ENCODE measurements at places on chromosomes 11 and 22.

GRCh38 chr11:44875037-44875436 is 75.6 kb downstream of the TP53I11 start:
- DNase-seq = no peak

GRCh38 chr11:74683941-74684481 is 47.2 kb downstream of the CHRDL2 start:
- DNase-seq = peak; percentile 20

- DNase-seq = peak; percentile 13
Observed at GRCh38 chr11:78961247-78961646, 386.6 kb upstream of the NARS2 start.

- no peak for DNase-seq
Observed at GRCh38 chr11:11332141-11332710, 20.8 kb downstream of the CSNK2A3 start.

DNA sequence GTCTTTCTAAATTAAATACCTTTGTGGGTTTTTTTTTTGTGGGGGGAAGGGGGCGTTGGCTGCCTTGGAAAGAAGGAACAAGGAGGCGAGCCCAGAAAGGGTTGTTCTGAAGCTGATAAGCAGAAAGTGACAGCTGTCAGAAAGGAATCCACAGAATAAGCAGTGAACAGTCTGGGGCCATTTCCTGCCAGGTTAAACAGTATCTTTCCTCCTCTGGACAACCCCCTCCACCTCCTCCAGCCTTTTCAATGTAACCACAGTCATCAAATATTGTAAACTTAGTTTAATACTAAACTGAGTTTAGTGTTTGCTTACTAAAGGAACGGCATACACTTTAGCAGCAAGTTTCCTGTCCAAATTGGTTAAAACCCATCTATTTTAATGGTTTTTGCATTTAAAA is 271.2 kb upstream of the SYN3 start:
- no peak for DNase-seq

GRCh38 chr11:114607753-114608459 is 12.3 kb upstream of the NXPE4 start:
- no peak for DNase-seq

GRCh38 chr11:124543145-124543544 is 309 bp downstream of the OR8B12 start:
- no peak for DNase-seq

DNA sequence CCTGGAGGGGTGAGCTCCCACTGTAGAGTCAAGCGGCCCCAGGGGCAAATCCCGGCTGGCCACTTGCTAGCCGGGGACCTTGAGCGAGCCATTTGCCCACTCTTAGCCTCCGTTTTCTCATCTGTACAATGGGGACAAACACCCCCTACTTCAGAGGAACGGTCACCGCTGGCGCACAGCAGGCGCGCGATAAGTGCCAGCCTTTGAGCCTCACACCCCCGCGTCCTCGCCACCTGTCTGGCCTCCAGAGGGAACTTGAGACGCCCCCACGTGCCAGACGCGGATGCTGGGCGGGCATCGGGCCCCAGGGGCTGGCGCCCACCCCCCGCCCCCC is 72.6 kb upstream of the TCF20 start:
- no peak for DNase-seq

GRCh38 chr11:111530091-111530490 is 10.4 kb upstream of the LAYN start:
- peak; percentile 66 for DNase-seq

- no peak for DNase-seq
Observed at GRCh38 chr22:41664490-41664889, 24.2 kb downstream of the SNU13 start.

DNA sequence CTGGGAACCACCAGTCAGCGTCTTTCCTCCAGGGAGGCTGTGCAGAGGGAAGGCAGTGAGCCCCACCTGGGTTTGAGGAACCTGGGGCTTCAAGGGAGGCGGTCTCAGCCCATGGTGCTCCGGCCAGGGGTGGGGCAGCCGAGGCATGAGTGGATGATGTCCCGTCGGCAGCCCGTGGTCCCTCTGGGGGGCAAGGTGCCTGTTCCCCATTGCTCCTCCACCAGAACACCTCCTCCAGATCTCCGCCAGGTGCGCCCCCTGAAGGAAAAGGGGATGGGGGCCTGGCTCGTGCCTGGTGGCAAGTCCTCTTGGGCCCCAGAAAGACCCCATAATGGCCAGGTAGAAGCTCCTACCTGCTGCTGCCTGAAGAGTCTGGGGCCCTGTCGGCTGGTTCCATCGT is 94.1 kb downstream of the KCNQ1 start:
- DNase-seq = no peak

DNA sequence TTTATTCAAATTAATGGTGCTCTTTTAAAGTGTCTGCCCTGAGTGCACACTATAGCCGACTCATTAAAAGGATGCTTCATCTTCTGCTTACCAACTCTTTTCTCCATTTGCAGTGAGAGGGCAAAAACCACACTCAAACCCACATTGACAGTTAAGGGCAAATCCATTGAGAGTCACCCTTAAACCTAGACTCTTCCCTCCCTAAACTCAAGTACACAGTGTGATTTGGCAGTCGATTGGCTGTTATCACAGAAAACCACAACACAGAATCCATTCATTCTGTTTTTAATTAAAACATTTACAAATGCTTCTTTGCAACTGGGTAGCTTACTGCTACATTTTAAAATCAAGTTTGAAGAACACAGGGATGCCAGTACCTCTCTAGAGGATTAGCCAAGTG is 120.0 kb downstream of the CADM1 start:
- no peak for DNase-seq

DNA sequence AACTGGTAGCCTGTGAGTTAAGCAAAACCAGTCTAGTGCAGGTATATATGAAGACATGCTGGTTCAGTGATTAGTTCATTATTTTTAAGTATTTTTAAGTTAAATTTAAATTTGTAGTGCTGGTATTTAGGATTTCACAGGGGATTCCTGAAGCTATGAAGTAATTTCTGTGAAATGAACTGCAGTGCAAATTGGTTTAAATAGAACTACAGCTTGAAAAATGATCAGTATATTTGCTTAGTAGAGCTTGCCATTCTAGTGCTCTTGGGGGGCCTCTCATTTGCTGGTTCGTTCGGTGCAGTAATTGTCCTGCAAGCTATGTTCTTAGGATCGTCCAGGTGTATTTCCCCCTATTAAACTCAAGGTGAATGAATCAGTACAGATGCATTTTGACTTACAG is 13.1 kb downstream of the REXO2 start:
- DNase-seq = no peak

DNA sequence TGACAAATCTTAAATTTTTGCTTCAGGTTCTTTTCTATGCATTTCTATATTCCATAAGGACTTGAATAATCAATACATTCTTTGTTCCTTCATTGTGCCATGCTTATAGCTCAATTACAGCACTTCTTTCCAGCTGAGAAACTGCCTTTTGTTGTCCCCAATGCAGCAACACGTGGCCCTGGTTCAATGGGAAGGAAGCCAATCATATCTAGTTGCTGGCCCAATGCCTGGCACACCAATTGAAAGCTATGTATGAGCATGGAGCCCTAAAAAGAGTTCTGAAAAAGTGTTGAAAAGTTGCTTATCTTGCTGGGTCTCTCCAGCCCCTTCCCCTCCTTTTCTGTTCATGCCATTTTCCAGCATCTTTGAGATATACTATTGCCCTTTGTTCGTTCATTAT is 448.0 kb upstream of the FAT3 start:
- no peak for DNase-seq

GRCh38 chr11:110349138-110349996 is 53.0 kb upstream of the RDX start:
- no peak for DNase-seq

- DNase-seq = peak; percentile 58
Observed at GRCh38 chr11:107898270-107898669, 30.0 kb upstream of the RAB39A start.

DNA sequence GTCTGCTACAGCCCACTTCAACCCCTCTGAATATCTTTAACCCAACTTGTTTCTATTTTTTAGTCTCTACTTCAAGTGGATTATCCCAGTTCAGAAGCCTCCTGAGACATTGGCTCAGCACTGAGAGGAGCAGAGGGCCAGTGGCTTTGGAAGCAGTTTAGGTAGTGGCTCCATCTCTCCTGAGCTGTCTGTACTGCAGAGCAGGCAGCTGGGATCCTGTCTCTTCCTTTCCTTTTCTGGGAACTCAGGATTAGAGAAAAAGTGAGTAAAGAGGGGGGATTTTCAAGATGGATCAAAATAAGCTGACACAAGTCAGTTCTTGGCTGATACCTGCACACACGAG is 512.0 kb downstream of the OPCML start:
- no peak for DNase-seq

GRCh38 chr22:36816339-36816635 is 548 bp downstream of the PVALB start:
- no peak for DNase-seq

DNA sequence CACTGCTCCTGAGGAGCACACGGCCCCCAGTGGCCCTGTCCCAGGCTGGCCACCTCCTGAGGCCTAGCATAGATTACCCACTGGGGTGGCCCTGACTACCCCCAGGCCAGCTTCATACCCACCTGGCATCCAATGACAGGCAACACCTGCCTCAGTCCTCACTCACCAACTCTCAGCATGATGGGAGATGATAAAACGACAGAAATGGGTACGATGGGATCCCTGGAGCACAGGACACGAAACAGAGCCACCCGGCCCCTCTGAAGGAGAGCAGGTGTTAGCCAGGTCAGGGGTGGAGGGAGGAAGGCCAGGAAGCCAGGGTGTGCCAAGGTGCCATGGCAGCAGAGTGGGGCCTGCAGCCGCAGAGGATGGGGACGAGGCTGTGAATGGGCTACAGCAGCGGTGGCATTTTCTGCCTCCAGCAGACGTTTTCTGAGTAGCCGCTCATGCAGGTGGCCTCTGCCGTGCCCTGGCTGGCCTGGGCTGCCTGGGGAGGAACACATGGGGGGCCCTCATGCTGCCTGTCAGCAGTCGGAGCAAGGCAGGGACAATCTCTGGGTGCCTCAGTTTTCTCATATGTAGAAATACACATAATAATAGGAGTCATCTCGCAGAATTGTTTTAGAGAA is 50.2 kb upstream of the FGF3 start:
- no peak for DNase-seq

DNA sequence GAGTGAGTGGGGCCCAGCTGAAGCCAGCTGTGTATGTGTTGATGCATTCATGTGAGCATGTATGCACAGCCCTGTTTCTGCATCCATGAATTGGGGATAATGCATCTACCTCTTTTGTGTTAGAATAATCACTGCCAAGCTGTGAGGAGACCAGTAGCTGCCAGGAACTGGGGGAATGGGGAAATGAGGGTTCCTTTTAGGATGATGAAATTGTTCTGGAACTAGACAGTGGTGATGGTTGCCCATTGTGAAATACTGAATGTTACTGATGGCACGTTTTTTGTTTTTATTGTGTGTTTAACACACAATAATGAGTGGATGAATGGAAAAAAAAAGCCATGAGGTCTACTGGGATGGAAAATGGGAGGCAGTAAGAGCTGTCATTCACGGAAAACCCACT is 45.3 kb upstream of the WNT11 start:
- DNase-seq = no peak

GRCh38 chr22:29459773-29460172 is 20.2 kb upstream of the NEFH start:
- DNase-seq = no peak

DNA sequence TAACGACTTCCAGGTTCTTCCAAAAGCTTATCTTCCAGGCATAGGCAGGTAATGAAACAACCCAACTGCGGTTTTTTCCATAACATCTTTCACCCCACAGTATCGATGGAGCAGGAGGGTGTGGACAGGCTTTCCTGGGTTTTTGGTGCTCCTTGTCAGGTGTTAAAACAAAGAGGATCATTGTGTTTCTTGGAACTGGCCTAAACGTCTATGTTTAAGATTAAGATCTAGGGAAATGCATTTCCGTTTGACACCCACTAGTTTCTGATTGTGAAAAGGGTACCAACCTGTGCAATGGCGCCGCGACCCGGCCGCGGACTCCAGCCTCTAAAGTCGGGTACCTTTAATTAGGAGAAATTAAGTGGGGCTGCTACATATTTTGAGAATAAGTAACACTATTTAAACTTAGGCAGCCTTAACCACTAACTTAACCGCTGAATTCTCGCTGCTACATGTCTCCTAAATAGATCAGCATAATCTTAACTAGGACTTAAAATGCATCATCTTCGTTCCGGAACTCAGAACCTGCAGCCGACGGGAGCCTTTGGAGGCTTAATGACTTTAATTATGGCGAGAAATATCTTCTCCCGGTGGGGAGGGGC is 31.5 kb downstream of the C22orf31 start:
- peak; percentile 50 for DNase-seq

DNA sequence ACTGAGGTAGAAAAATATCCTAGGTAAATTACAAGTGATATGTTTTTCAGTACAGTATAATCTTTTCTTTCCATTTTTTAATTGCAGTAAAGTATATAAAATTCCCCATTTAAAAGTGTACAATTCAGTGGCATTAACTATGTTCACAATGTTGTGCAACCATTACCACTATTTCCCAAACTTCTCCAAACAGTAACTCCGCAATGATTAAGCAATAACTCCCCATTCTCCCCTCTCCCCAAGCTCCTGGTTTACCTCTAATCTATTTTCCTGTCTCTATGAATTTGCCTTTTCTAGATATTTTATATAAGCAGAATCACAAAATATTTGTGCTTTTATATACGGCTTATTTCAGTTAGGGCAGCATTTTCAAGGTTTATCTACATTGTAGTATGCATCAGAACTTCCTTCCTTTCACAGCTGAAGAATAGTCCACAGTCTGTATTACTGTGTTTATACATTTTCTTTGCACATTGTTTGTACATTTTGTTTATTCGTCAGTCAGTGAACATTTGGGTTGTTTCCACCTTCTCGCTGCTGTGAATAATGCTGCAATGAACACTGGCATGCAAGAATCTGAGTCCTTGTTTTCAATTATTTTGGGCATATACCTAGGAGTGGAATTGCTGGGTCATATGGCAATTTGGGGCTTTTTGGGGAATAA is 110.7 kb downstream of the RPL27A start:
- no peak for DNase-seq

DNA sequence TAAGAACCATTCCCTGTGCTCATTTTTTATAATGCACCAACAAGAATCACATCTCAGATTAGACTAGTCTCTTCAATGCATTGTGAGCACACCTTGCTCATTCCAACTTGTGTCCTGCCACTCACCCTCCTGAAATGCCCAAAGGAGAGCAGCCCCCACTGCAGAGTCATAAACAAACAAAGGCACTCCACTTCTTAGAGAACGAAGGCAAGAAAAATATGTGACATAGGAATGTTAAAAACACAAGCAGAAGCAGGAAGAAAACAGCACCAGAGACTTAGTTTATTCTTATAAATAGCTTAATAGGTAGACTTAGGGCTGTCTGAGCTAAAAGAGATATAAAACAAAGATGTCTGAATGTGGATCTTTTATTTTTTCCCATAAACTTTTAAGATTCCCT is 57.2 kb downstream of the GUCY1A2 start:
- no peak for DNase-seq
